ENCODE measurements at places on chromosomes 5 and 9. TPM values are rescaled to one million over a fixed set of nuclear protein-coding genes. Genes with fewer than 3 reads are reported as not detected.
A peak's percentile ranks its signal among the peaks of the same experiment; 100 is the strongest.

DNA sequence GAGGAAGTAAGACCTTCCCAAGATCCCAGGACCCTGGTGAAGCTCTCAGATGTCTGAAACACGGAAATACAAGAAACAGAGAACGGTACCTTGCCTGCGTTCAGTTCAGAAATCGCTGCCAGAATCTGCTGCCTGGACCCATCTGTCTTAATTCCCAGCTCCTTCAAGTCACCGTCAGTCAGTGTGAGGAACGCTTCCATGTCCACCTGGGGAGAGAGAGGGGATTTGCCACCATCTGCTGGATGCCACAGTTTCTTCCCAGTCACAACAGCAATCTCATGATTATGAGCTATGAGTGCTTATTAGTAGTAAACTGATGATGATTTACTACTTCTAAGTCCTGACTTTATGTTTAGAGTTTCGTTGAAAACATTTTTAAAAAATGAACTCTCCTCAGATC is 36.7 kb upstream of the GABBR2 start:
- no peak for DNase-seq

DNA sequence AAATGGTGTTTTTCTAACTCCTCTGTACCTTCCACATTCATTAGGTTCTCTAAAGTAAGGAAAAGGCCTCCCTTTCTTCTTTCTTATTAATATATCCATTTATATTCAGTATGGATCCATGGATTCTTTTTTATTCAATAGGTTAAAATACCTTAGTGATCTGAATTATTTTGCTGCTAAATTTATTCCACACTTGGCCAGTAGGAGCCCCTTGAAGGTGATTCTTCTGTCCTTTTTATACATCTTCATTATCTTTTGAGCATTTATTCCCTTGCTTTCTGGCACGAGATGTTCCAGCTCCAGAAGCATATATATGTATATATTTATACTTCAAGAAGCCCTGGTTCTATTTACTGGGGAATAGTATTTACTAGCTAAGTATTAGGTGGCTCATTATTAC is 311.8 kb upstream of the SGCD start:
- DNase-seq = no peak

GRCh38 chr5:88503406-88503805 is 234.8 kb upstream of the TMEM161B start:
- no peak for DNase-seq

DNA sequence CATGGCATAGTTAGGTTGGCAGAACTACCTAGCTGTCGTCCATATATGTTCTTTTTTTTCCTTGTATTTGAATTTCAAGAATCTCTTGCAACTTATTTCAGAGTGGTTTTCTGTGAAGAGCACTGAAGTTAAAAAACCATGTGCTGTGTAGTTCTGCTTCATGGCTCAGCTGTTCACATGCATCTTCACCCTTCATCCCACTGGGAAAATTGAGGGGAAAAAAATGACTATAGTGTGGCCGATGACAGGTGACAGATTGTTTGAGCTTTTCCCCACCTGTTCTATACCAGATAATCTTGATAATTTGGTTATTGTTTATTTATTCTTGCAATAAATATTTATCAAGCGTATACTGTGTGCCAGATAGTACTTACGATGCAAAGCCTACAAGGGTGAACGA is 77.8 kb downstream of the AOPEP start:
- no peak for DNase-seq

DNA sequence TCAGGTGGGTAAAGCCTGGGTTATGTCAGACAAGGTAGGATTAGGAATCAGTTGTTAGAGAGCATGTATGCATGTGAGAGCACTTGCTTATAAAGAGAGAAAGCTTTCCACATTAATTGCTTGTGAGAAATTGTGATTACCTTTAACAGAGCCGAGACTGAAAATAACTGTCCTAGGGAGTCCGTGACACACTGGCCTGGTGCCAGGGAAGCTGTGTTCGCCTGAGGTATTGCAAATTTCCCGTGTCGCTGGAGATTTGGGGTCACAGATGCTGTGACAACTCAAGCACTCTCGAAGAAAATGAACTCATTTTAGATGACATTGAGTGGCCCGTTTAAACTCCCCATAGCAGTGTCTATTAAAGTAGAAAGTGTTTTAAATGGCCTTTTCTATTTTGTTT is 9.6 kb downstream of the SLC1A1 start:
- no peak for DNase-seq

GRCh38 chr9:135100241-135100681 is 12.8 kb downstream of the OLFM1 start:
- DNase-seq = no peak

DNA sequence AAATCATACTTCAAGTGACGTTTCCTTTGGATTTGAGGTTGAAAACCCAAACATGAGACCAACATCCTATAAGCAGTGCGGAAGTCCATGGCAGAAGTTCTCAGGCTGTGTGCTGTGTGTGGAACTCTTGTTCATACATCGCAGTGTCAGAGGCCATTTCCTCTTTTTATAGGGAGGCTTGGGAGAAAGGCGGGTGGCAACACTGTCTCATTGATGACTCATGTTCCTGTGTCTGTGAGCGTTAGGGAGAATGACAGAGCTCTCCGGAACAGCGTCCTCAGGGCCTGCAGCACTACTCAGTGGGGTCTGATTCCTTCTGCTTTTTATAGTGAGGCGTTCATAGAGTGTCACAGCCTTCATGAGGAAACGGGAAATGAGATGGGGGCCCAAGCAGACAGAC is 98.8 kb upstream of the BASP1 start:
- DNase-seq = peak; percentile 21

DNA sequence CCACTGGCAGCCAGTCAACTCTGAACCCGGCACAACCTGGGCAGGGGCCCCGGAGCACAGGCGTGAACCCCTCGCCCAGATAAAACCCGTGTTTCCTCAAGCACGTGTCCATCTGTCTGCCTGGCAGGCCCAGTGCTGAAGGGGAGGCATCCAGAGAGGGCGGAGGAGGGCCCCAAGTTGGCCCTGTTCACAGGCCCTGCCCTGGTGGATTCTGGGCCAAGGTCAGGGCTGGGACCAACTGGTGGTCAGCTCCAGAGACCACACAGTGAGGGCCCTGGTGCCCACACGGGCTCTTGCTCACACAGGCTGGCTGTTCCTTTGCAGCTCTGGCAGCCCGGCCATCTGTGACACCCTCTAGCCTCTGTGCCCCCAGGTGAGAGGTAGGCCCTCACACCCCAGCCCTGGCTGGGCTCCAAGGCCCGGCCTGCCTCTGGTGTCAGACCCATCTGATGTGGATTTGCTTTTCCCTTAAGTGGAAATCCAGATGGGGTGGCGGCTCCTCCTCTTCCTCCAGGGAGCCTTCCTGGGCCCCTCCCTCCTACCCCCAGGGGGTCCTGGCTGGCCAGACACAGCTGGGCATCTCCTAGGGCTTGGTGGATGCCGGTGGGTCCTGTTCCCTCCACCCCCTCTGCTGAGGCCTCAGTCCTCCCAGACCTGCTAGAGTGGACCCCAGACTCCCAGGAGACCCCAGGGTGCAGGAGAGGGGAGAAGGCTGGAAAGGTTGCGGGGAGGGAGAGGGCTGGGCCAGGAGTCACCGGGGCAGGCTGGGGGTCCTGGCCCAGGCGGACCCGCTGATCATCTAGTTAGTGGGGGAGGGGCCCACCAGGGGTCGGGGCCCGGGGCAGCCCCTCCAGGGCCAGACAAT is 525 bp upstream of the STPG3 start:
- DNase-seq = no peak

GRCh38 chr5:155546075-155546474 is 532.5 kb downstream of the KIF4B start:
- DNase-seq = no peak

DNA sequence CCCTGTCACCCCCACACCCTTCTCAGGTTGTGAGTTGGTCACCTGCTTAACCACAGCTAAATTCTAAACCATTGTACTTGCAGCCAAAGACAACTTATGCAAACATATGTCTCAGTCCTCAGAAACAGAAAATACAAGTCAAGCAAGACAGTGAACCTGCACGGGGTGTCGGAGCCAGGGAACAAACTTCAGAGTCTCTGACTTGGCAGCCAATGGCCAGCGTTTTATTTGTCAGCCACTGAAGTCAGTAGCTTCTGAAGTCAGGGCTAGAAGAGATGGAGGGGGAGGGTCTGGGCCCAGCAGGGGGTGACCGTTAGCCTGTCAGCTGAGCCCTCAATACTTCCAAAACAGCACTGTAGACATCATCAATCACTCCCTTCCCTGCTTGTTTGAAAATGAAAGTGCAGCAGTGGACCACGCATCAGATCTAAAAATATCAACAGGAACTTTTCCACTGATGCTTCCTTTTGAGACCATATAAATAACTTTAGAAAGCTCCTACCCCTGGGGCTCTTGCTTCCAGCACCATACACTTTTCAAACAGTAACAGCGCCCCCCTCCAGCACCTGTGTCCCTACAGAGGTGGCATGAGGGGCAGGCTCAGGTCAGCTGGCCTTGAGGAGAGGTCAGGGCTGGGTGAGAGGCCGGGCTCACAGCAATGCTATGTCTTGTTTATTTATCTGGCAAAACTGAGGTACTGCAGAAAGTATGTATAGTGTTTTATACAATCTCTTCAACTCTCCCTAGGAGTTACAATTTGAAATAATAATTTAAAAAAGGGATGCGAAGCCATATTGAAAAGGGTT is 142.5 kb downstream of the ACER2 start:
- no peak for DNase-seq

CAAP1 gene
- total RNA-seq = 18.2 TPM

GABRB2 gene
- 3.7 TPM for total RNA-seq

C5orf63 gene
- total RNA-seq = 1.0 TPM

C1QTNF2 gene
- 1.6 TPM for total RNA-seq

All from tibial nerve (tissue), 4 donors.